ENCODE measurements at places on chromosomes 5 and 9.
A peak's percentile ranks its signal among the peaks of the same experiment; 100 is the strongest.

GRCh38 chr5:66796305-66797292, 200.4 kb downstream of the MAST4 start:
- no peak for DNase-seq

- DNase-seq, result no peak
Observed at GRCh38 chr9:84793251-84793650, 123.7 kb downstream of the NTRK2 start.

- DNase-seq, result no peak
Observed at GRCh38 chr5:176201811-176202210, 36.4 kb upstream of the SIMC1 start.

DNA sequence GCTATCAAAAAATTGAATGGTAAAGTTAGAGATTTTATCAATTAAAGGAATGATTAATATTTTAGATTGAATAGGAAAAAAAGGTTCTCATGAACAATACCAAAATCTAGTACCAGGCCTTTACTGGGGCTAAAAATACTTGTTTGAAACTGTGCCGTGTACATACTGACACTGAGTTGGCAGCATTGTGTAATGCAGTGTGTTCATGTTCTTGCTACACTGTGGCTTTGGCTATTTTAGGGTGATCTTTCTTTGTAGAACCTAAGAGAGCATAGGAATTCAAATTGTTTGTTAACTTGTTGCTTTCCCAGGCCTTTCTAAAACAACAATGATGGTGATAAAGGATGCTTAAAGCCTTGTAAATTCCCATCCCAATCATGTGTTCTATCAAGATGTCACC, 80.9 kb downstream of the KIF4B start:
- DNase-seq, result no peak

DNA sequence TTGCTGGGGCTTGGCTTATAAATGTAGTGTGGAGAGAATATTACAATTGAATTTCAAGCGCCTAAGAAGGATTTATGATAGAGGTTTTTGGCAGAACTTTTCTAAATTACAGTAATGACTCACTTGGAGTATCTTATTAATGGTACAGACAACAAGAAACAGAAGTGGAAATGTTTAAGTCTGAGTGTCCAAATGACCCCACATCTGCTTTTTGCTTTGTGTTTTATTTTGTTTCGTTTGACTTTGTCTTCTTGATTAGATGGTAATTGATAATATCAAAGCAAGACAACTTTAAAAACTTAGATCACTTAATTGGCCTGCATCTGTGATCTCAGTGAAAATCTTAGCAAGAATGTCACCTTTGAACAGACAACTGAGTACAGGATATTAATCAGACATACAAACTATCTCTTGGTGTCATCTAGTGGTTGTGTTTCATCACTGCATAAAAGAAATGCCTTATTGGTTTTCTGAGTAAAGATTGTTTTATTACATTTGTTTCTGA, 577.4 kb downstream of the ISL1 start:
- DNase-seq, result peak; percentile 47

DNA sequence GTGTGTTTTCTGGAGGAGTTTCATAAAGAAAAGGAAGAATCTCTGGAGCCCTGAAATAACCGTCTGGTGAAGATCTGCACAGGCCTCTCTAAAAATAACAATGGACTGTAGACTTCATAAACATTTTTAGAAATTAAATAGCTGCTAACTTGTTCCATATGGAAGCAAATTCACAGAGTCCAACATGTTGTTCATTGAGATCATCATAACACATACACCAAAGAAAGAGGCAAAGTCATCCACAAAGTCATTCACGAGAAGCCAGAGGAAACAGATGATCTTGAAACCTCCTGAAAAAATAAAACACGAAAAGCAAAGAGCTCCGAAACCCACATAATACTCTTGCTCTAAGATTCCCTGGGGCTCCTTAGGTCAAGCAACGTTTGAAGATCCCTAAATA, 347.8 kb downstream of the EFNA5 start:
- DNase-seq, result no peak

DNA sequence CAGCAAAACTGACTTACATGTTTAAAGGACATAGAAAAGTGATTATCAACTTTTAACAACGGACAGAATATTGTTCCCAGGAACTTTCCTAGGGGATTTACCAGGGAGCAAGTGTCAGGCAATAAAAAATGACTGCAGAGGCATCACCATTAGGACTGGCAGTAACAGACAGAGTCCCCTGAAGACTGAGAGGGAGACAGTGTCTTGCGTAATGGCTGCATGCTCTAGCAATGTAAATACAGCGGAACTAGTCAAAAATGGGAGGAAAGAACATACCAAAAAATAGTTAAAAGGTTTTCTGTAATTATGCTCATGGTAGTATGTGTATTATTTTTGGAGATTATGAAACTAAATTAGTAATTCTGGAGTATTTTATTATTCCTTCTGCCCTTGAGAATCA, 181.8 kb downstream of the CRB2 start:
- DNase-seq, result no peak

- no peak for DNase-seq
Observed at GRCh38 chr5:1923341-1923740, 40.6 kb upstream of the IRX4 start.

DNA sequence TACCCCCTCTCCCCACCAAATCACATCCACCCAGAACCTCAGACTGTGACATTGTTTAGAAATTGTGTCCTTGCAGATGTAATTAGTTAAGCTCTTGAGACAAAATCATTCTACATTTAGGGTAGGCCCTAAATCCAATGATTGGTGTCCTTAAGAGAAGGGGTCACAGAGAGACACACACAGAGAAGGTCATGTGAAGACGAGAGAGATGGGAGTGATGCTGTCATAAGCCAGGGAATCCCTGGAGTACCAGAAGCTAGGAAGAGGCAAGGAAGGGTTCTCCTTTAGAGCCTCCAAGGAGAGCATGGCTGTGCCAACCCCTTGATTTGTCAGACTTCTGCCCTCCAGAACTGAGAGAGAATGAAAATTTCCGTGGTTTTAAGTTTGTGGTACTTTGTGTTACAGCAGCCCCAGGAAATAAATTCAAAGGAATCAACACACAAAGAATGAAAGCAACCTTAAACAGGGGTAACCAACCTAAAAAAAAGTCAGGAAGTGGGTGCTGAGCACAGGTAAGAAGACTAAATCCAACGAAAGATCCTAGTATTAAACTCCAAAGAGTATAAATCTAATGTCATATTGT, 33.6 kb downstream of the TIMD4 start:
- DNase-seq, result no peak

DNA sequence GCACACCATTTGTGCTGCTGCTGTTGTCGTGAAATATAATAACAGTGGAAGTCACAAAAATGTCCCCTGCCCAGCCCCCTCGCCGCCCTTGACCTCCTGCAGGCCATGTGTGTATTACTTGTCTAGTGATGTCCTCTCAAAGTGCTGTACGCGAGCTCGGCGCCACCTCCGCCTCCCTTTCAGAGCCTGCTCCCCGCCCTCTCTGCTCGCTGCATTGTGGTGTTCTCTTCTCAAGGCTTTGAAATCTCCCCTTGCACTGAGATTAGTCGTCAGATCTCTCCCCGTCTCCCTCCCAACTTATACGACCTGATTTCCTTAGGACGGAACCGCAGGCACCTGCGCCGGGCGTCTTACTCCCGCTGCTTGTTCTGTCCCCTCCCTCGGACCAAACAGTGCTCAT, 14.7 kb upstream of the CFAP157 start:
- DNase-seq, result no peak

DNA sequence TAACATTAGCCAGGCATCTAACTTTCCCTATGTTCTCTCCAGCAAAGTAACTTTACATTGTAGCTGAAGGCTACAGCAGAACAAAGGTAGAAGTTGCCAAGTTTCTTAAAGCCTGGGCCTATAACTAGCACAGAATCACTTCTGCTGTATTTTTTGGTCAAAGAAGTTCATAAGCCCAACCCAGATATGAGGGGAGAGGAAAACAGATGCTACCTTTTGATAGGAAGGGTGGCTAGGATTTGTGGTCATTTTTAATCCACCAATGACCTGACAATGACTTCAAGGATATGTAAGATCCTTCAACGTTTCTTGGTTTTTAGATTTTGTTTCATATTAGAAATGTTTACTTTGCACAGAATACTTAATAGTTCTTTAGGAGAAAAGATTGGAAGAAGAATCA, 64.2 kb upstream of the RANBP3L start:
- DNase-seq, result no peak

GRCh38 chr5:56269216-56269927, 36.2 kb upstream of the ANKRD55 start:
- DNase-seq, result no peak

DNA sequence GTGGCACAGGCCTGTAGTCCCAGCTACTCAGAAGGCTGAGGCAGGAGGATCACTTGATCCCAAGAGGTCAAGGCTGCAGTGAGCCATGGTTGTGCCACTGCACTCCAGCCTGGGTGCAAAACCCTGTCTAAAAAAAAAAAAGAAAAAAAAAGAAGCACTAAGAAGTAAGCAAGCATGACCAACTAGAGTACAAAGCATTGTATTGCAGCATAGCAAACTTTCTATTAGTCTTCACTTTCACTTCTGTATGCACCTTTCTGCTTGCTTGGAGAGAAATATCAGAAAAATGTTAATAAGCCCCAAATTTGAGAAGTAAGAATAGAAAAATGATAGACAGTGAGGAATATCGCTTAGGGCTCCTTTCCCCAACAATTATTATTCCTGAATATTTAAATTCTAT, 497.7 kb upstream of the WWC1 start:
- DNase-seq, result no peak

GRCh38 chr9:19200229-19200628, 30.3 kb upstream of the DENND4C start:
- no peak for DNase-seq

GRCh38 chr9:97514531-97514930, 13.1 kb downstream of the TMOD1 start:
- no peak for DNase-seq

DNA sequence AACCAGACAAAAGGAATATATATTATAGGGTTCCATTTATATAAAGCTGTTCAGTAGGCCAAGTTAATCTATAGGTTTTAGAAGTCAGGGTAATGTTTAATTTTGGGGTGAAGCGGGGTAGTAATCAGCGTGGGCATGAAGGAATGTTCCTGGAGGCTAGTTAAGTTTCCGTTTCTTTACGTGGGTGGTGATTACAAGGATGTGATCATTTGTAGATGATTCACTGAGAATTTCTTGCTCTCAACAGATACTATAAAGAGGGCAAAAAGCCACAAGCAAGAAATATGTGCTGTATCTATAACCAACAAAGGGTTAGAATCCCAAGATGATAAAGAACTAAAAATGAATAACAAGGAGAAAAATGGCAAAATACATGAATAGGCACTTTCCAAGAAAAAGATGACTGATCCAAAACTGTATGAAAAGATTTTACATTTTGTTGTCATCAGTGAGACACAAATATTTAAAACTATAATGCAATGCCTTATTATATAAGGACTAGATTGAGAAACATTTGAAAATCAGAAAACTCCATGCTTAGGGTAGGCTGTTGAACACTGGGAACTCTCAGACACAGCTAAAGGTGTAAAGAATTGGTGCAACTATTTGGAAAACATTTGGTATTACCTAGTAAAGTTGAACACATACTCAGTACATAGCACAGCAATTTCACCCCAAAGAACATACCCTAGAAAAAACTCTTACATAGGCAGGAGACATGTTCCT, 224.3 kb upstream of the S1PR3 start:
- DNase-seq, result no peak

DNA sequence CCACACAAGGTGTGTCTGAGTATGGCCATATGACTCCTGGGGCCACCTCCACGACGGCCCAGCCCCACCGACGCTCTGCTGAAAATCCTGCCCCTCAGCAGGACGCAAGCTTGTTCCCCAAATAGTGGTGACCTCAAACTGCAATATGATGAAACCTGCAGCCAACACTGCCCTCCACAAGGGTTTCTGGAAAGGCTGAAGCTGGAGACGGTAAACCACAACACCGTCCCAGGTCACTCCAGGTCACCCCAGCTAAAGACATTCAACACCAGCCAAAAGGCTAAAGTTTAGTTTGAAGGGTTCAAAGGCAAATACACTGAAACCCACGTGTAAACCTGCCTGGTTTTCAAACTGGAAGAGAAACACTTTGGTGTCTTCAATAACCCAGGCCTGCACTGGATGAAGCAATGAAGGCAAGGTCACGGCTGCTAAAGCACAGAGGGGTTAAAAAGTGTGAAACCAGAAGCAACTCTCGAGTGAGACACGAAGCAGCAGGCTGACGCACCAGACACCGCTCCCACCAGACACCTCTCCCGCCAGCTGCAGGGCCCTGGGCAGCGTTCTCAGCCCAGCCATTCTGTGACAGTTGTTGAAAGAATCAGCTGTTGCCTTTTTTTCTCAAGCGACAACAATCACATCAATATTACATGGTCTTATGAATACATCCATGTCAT, 1.8 kb upstream of the LHX3 start:
- DNase-seq, result no peak

GRCh38 chr9:117772960-117773359, 68.8 kb downstream of the TLR4 start:
- DNase-seq, result peak; percentile 82

All from LoVo (cell line).